ENCODE measurements at places on chromosomes 2 and 18.

- no peak for DNase-seq
These were observed 62.5 kb upstream of the RAB27B start for GRCh38 chr18:54765636-54766375.

- no peak for DNase-seq
These were observed 15.1 kb upstream of the MBD2 start for GRCh38 chr18:54239601-54240000.

DNA sequence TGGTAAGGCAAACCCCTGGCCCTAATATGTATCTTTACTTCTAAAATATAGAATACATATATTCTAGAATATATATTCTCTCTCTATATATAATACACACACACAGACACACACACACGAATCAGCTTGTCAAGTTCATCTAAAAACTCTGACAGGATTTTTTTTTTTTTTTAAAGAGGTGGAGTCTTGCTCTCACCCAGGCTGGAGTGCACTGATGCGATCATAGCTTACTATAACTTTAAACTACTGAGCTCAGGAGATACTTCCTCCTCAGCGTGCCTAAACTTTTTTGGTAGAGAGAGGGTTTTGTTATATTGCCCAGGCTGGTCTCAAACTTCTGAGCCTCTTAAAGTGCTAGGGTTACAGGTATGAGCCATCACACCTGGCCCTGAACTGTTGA lies 45.2 kb downstream of the DOK1 start:
- no peak for DNase-seq

DNA sequence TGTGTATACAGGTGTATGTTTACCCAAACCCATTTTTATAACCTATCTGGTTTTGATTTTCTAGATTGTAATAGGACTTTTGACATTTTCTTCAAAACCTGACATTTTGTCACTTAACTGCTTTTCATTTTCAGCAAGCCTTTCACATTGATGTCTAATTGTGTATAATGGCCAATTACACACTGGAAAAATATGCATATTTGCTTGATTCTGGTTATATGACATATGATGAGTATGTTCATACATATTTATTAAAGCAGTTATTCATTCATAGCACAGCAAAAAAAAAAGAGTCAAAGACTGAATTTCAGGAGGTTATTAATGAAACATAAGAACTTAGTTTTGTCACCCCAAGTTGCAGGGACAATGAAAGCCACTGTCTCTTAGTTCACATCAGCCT lies 307.7 kb upstream of the TNP1 start:
- DNase-seq = no peak

DNA sequence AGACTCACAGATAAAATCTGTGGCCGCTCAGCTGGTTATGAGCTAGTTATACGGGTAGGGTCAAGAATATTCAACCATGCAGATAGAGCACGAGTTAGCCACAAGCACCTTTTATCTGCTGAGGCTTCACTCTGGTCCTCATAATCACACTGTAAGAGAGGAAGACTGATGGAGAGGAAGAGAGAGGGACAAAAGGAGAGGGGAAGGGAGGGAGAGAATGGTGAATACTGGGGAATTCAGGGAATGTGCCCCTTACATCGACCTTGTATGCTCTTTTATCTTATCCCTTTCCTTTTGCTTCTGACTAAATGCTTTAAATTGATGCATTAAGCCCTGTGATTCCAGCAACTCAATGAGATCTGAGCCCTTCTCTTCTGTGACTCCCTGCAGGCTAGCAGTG lies 333.1 kb downstream of the DSEL start:
- DNase-seq = no peak

DNA sequence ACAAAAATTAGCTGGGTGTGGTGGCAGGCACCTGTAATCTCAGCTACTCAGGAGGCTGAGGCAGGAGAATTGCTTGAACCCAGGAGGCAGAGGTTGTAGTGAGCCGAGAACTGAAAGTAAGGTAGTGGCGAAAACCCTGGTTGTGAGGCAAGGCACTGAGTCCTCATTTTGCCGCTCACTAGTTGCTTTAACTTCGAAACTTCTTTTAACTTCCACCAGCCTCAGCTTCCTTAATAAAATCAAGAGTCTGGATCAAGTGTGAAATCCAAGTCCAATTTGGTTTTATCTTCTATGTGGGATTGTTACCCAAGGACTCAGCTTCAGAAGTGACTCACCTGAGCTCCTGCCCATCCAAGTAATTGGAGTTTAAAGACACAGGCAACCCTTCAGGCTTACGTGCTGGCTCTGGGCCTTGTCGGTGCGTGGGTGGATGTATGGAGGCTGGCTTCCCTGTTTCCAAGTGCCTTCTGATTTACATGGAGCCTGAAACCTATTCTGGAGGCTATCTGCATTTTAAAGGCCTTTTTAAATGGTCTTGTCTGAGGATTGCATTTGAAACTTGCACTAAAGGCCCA lies 374.2 kb upstream of the ID2 start:
- no peak for DNase-seq

GRCh38 chr2:135546436-135546835 lies 15.2 kb downstream of the R3HDM1 start:
- no peak for DNase-seq

GRCh38 chr2:7281231-7282201 lies 364.3 kb downstream of the RNF144A start:
- DNase-seq = peak; percentile 30
